ENCODE measurements at places on chromosomes 3 and 15.

GRCh38 chr3:27073912-27074311 is 295.3 kb downstream of the NEK10 start:
- peaks cover 51% of the 10 kb centered on the region for H3K4me1 ChIP-seq
- no peaks in the 10 kb centered on the region for H3K36me3 ChIP-seq
- no peak for DNase-seq
- H3K27ac ChIP-seq = no peak overlapping the region
- H3K27me3 ChIP-seq = no peaks in the 10 kb centered on the region

DNA sequence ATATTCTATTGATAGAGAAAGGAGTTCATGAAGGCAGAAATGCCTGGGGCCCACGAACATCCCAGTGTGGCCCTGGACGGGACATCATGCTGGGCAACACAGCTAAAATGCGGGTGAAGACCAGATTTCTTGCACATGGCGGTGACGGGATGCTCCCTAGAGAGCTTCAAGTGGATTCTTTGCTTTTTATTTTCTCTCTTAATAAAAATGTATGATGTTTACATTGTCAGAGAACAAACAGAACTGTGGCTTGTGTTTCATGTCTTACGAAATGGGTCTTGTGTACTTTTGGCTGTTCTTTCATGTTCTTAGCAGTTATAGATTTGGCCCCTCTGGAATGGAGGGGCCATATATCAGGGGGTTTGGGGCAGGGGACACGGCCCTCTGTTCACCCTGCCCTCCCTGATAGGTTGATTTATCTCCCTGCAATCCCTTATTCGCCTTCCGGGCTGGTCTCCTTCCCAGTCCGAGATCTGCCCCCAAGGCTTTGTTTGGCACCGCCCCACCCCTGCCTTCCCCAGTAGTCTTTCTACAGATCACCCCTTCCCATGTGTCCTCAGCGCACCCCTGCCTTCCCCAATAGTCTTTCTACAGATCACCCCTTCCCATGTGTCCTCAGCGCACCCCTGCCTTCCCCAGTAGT is 68.7 kb upstream of the CGNL1 start:
- H3K4me1 ChIP-seq = peaks cover 39% of the 10 kb centered on the region
- no peak overlapping the region for H3K4me3 ChIP-seq
- peaks cover 9% of the 10 kb centered on the region for H3K27me3 ChIP-seq

- peaks cover 7% of the 10 kb centered on the region for H3K27me3 ChIP-seq
- no peak for DNase-seq
- peaks cover 24% of the 10 kb centered on the region for H3K4me1 ChIP-seq
- H3K27ac ChIP-seq = peak overlapping the region; percentile 46
- no peaks in the 10 kb centered on the region for H3K36me3 ChIP-seq
Measured at GRCh38 chr3:43180027-43180426, 74.1 kb upstream of the POMGNT2 start.

DNA sequence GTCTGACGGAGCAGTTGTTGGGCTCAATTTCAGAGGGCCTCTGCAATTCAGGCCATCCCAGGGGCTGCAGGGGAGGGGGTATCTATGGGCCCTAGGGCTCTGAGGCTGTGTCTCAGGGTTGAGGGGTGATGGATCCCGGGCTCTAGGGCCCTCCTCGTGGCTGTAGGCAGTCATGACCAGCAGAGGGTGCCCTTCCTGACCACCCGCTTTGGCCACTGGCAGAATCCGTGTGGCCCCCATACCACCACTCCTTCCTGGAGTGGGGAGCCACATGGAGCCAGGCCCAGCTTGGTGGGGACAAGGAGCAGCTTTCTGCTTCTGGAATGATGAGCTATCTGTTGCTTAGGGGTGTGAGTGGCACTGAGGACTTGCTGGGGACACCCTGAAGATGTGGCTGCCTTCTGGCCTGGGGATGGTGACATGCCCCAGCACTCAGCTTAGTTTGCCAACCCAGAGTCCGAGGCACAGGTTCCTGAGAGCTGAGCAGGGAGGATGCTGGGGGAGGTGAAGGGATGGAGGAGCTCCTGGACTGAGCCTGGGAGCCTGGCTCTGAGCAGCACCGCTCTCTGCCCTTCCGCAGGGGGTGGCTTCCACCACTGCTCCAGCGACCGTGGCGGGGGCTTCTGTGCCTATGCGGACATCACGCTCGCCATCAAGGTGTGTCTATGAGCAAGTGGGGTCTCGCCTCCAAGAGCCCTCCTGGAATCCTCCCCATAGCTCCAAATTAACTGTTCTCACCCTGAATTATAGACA is 20.2 kb downstream of the HDAC11 start:
- no peak overlapping the region for H3K27ac ChIP-seq
- H3K27me3 ChIP-seq = peaks cover 6% of the 10 kb centered on the region
- peaks cover 4% of the 10 kb centered on the region for H3K36me3 ChIP-seq
- H3K4me1 ChIP-seq = peaks cover 20% of the 10 kb centered on the region
- peak; percentile 67 for DNase-seq

- H3K27me3 ChIP-seq = no peaks in the 10 kb centered on the region
- peaks cover 57% of the 10 kb centered on the region for H3K36me3 ChIP-seq
- peaks cover 11% of the 10 kb centered on the region for H3K4me1 ChIP-seq
- no peak for DNase-seq
Measured at GRCh38 chr3:57256844-57257243, 29.3 kb downstream of the APPL1 start.

DNA sequence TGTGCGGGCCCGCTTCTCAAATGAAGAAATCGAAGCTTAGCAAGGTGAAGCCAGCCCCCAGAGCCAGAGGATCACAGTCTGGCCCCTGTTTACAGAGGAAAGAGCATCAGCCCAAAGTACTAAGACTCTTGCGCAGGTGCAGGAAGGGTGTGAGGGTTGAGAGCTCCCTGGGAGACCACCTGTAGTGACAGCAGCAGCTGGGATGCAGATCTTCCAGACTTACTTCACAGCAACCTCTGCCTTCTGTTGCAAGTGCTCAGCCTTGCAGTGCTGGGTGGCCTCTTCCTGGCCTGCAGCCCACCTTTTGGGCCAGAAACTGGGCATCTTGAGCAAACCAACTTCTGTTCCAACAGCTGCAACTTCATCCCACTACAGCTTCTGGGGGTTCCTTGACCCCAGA is 19.7 kb downstream of the SPATA12 start:
- H3K4me1 ChIP-seq = peaks cover 30% of the 10 kb centered on the region
- H3K27me3 ChIP-seq = peaks cover 16% of the 10 kb centered on the region
- peak overlapping the region; percentile 77 for H3K4me3 ChIP-seq

GRCh38 chr15:46872981-46873330 is 844.3 kb upstream of the SEMA6D start:
- no peak for DNase-seq
- no peaks in the 10 kb centered on the region for H3K36me3 ChIP-seq
- H3K27me3 ChIP-seq = peaks cover 4% of the 10 kb centered on the region
- H3K4me3 ChIP-seq = no peak overlapping the region

DNA sequence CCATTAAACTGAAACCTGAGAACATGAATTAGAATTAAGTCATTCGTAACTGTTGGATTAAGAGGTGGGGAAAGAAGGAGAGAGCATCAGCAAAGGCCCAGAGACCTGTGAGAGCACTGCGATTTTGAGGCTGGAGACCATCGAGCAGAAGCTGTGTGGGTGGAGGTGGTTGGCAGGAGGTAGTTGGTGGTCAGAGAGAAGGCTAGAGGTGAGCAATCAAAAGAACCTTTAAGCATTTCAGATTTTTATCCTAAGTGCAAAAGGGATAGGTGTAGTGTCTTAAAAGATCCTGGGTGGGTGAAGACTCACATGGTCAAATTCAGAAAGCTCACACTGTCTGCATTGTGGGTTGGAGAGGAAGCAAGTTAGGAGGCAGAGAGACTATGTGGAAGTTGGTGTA is 65.1 kb upstream of the TEX264 start:
- H3K4me1 ChIP-seq = no peaks in the 10 kb centered on the region
- H3K36me3 ChIP-seq = peaks cover 62% of the 10 kb centered on the region
- H3K4me3 ChIP-seq = no peak overlapping the region
- H3K27ac ChIP-seq = peak overlapping the region; percentile 34
- peaks cover 3% of the 10 kb centered on the region for H3K27me3 ChIP-seq

DNA sequence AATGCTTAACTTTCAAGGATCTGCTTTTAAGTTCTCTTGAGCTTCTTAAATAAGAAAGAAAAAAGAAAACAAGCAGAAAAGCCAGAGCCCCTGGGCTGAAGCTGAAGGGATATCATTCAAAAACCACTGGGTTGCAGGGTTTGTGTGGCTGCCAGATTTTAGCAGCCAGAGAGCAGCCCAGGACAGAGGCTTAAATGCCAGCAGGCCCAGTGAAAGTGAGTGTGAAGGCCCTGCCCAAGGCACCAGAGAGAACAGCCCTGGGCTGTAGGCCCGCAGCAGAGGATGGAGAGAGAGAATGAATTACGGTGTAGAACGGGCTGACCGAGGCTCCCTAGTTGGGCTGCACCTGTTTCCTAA is 106.3 kb upstream of the BOC start:
- peaks cover 73% of the 10 kb centered on the region for H3K4me1 ChIP-seq
- DNase-seq = no peak
- peak overlapping the region; percentile 94 for H3K27ac ChIP-seq

- no peaks in the 10 kb centered on the region for H3K36me3 ChIP-seq
- H3K27me3 ChIP-seq = peaks cover 17% of the 10 kb centered on the region
- no peak for DNase-seq
- H3K4me1 ChIP-seq = peaks cover 48% of the 10 kb centered on the region
- H3K4me3 ChIP-seq = no peak overlapping the region
Measured at GRCh38 chr15:66101715-66102395, 151.7 kb downstream of the MEGF11 start.

GRCh38 chr3:48826451-48826850 is 21.2 kb downstream of the PRKAR2A start:
- H3K27ac ChIP-seq = no peak overlapping the region
- no peak overlapping the region for H3K4me3 ChIP-seq
- no peaks in the 10 kb centered on the region for H3K27me3 ChIP-seq

- peak overlapping the region; percentile 71 for H3K27ac ChIP-seq
- DNase-seq = no peak
- H3K27me3 ChIP-seq = no peaks in the 10 kb centered on the region
- H3K36me3 ChIP-seq = peaks cover 38% of the 10 kb centered on the region
Measured at GRCh38 chr15:90213122-90213817, 12.1 kb downstream of the SEMA4B start.

- H3K4me3 ChIP-seq = no peak overlapping the region
- H3K27me3 ChIP-seq = no peaks in the 10 kb centered on the region
- H3K27ac ChIP-seq = no peak overlapping the region
- no peaks in the 10 kb centered on the region for H3K4me1 ChIP-seq
Measured at GRCh38 chr15:43378601-43379000, 7.7 kb downstream of the TUBGCP4 start.

GRCh38 chr3:106589311-106589942 is 720.6 kb upstream of the CBLB start:
- peaks cover 3% of the 10 kb centered on the region for H3K4me1 ChIP-seq
- peaks cover 3% of the 10 kb centered on the region for H3K27me3 ChIP-seq
- no peak overlapping the region for H3K4me3 ChIP-seq
- no peaks in the 10 kb centered on the region for H3K36me3 ChIP-seq
- DNase-seq = no peak
- H3K27ac ChIP-seq = no peak overlapping the region

DNA sequence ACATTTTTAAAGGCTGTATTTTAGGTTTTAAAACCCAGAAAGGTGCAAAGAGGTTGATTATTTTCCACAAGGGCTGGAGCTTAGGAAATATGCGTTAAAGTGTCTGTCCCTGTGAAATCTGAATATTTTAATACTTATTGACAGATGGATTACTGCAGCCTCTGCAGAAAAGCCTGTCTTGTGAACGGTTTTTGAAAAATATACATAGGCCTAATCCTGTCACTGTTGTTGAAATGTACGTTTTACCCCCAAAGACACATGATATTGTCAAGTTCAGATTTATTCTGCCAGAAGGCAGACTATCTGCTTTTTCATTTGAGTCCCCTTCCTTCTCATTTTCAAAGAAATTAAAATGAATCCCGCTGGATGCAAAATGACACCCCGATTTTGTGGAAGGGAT is 2.2 kb upstream of the BCL6 start:
- peak overlapping the region; percentile 99 for H3K4me3 ChIP-seq
- no peak overlapping the region for H3K27ac ChIP-seq
- H3K4me1 ChIP-seq = peaks cover 85% of the 10 kb centered on the region

- peak; percentile 43 for DNase-seq
- no peak overlapping the region for H3K4me3 ChIP-seq
- peaks cover 22% of the 10 kb centered on the region for H3K4me1 ChIP-seq
- peaks cover 15% of the 10 kb centered on the region for H3K27me3 ChIP-seq
Measured at GRCh38 chr3:158727206-158728060, 4.8 kb downstream of the RARRES1 start.

DNA sequence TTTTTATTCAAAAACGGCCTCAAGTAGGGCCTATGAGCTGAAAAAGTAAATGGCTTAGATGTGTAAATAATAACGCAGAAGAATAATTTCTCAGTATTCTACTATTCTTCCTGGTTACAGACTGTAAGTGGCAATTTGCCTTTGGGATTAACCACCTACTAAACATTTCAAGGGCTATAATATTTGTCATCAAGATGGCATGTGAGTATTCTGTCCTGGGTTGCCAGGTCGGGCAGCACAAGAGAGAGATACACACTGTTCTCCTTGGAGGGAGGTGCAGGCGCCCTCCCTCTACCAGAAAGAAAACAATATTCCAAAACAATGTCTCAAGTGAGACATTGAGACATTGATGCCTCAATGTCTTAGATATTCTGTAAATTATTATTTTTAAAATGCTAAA is 278.4 kb downstream of the OCA2 start:
- DNase-seq = no peak
- no peaks in the 10 kb centered on the region for H3K4me1 ChIP-seq
- no peak overlapping the region for H3K4me3 ChIP-seq
- H3K27ac ChIP-seq = no peak overlapping the region

DNA sequence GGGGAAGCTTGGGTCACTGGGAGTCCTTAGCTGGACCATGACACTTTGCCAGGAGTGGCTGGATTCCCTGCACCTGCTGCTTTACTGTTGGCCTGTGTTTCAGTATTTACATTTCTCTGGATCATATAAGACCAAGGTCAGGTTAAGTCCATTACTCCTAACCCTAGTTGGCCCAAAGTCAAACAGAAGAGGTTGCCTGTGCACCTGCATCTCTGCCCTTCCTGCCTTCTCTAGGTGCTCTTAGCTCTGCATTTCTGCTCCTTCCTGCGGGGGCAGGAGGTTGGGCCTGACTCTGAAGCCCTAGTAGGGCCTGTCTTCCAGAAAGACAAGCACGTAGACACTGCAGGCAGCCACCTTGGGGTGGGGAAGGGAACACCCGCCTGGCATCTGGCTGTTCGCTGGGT is 124.3 kb downstream of the RPLP1 start:
- H3K27ac ChIP-seq = no peak overlapping the region
- DNase-seq = no peak
- H3K27me3 ChIP-seq = peaks cover 55% of the 10 kb centered on the region
- no peaks in the 10 kb centered on the region for H3K36me3 ChIP-seq
- peaks cover 13% of the 10 kb centered on the region for H3K4me1 ChIP-seq

DNA sequence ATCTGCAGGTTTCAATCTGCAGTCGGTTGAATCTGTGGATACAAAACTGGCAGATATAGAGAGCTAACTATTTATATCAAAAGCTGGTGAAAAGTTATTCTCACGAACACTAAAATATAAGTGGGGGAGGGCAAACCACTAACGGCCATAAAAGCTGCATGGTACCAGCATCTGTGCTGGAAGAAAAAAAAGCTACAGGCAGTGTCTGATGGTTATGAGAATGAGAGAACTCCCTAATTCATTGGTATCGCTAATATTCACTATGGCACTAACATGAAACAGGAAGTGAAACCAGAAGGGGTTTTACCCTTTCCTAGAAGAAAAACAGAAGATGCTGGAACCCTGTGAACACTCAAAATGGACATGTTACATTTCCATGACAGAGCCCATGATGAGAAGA is 15.9 kb downstream of the CEP70 start:
- no peak overlapping the region for H3K4me3 ChIP-seq
- DNase-seq = no peak
- H3K27me3 ChIP-seq = peaks cover 9% of the 10 kb centered on the region
- H3K4me1 ChIP-seq = peaks cover 22% of the 10 kb centered on the region
- H3K27ac ChIP-seq = peak overlapping the region; percentile 47

- no peak overlapping the region for H3K27ac ChIP-seq
- peaks cover 59% of the 10 kb centered on the region for H3K36me3 ChIP-seq
- no peak overlapping the region for H3K4me3 ChIP-seq
- H3K4me1 ChIP-seq = peaks cover 9% of the 10 kb centered on the region
- no peaks in the 10 kb centered on the region for H3K27me3 ChIP-seq
Measured at GRCh38 chr15:77475898-77476297, 55.2 kb downstream of the HMG20A start.
